HT-29 (cell line): ENCODE measurements at places on chromosomes 12 and 14. TPM values are rescaled to one million over a fixed set of nuclear protein-coding genes. Genes with fewer than 3 reads are reported as not detected.

The FLRT2 gene
- total RNA-seq, result not detected in 2 replicates

The ASCL4 gene
- not detected in 2 replicates for total RNA-seq

The ESRRB gene
- not detected in 2 replicates for total RNA-seq

The HRK gene
- not detected in 2 replicates for total RNA-seq

The SLCO1B1 gene
- 0.21 and 0.36 TPM in 2 replicates for total RNA-seq

The GLI1 gene
- 2.0 and 4.2 TPM in 2 replicates for total RNA-seq

The BATF gene
- total RNA-seq, result 1.0 and 1.3 TPM in 2 replicates

The DDIT3 gene
- total RNA-seq, result 26.9 and 39.0 TPM in 2 replicates

The MGST1 gene
- total RNA-seq, result 48.4 and 49.4 TPM in 2 replicates

The ALX1 gene
- total RNA-seq, result not detected in 2 replicates

- DNase-seq, result peak; percentile 53
These were observed 588.2 kb downstream of the NRXN3 start for GRCh38 chr14:78758333-78758732.

- DNase-seq, result peak; percentile 18
These were observed 1.4 kb upstream of the PHC1 start for GRCh38 chr12:8912914-8913313.

DNA sequence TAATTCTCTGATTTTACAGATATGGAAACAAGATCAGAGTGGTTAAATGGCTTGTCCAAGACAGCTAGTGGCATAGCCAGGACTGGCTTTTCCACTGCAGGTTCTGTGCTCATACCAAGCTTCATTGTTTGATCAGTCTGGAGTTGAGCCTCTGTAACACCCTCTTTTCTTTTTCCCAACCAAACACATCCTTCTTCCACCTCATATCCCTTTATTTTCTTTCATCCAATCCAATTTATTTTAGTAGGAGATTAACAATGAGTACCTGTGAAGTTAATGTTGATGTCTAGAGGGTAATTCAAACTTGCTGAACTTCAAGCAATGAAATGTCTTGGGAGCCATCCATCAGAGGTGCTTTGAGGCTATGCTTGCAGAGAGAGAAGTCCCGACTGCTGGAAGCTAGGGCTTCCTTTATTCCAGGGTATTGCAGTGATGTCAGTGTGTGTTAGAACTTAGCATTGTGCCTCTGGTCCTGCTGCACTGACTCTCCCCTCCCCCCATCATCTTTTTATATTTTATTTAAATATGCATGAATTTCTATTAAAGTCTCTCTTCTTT, 452.1 kb upstream of the PDE3A start:
- DNase-seq, result no peak

DNA sequence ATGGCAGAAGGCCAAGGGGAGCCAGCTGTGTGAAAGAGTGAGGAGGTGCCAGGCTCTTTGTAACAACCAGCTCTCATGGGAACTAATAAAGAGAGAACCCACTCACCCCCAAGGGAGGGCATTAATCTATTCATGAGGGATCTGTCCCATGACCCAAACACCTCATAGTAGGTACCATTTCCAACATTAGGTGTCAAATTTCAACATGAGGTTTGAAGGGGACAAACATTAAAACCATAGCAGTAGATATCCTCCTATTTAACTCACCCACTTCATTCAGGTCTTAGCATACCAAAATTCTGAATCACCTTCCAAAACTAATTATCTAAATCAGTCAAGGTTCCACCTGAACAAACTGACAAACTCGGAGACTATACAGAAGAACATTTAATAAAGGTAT, 75.3 kb downstream of the PPFIA2 start:
- DNase-seq, result no peak

DNA sequence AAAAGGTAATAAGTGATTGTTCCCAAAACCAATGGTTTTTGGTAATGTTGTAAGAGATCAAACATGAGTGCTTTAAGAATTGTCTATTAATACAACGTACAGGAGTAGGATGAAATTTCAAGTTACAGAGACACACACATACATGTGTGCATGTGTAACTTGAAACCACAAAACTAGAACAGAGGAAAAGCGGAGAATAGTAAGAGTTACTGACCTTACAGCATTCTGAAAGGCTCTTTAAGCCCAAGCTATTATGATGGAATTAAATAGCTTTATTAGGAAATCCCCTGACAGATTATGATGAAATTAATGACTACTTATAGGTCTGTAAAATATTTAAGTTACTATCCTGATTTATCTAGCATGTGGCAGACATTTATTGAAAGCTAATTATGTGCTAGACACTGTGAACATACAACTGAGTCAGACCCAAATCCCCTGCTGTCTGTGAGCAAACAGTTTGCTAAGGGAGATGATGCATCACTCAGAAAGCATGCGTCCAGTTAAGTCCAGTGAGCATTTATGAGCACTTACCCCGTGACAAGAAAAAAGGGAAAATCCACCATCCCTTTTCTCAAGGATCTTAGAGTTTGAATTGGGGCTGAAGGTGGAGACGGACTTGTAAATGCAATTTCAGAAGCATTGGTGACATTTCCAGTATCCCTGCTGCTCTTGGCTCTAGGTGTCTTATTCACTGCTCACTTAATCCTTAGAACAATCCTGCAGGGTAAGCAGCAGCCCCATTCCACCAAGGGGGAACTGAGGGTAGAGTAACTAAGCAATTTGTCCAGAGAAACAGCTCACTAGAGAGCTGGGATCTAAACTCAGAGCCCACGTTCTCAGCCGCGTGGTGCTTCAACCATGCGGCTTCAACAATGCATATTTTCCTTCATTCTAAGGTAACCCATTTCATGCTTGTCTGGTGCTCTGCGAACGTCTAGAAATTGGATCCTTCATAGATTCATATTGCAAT, 117.4 kb downstream of the EML1 start:
- no peak for DNase-seq

- no peak for DNase-seq
These were observed 518.5 kb downstream of the SOX5 start for GRCh38 chr12:23431006-23431405.

DNA sequence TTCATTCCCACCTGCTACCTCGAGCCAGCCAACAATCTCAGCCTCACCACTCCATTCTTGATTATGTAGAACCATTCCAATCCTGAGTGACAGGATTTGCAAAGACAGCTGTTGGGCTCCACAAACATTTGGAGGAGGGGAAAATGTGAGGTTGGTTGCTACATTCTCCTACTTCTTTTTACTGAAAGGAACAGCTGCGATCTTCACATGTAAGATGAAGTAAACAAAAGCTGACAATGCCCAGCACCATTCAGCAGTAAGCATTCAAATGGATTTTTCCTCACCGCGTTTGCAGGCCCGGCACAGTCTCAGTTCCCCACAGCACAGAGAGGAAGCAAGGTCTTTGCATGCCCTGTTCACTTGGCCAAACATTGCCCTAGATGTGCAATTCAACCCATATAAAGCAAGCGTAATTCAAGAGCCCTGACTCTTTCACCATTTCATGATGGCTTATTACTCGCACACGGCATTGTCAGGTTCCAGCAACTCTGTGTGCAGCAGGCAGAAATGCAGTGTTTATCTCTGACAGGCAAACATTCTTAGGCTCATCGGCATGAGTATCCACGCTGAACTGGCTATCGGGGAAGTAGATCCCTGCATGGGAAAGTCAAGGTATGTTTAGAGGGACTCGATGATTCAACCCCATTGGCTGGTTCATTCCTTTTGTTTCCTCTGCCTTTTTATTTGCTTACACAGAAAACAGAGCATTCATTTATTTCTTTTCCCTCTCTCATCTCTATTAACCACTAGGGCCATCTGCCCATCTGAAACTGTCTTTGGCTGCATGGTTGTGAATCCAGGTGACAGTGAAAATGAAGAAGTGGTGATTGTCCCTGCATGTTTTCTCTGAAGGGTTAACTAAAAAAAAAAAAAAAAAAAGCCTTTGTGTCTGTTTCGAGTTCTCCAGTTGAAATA, 236.1 kb upstream of the PLEKHG7 start:
- no peak for DNase-seq

DNA sequence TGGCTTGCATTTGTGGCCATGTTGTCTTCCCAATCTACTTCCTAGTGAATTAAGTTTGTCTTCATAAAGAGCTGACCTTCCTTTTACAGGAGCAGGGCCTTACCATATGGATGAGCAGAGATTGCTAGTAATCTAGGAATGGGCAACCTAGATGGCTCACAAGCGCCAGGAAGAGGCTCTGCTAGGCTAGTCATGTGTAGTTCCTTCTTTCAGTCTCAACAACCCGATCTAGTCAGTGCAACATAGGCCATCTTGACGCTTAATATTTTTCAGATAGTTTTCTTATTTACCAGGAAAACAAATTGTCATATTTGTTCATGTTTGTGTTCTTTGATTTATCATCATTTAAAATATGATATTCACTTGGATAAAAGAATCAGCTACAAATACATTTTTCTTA, 48.2 kb upstream of the TPH2 start:
- DNase-seq, result no peak

- DNase-seq, result peak; percentile 61
These were observed 157.4 kb upstream of the PRMT8 start for GRCh38 chr12:3333583-3333982.

DNA sequence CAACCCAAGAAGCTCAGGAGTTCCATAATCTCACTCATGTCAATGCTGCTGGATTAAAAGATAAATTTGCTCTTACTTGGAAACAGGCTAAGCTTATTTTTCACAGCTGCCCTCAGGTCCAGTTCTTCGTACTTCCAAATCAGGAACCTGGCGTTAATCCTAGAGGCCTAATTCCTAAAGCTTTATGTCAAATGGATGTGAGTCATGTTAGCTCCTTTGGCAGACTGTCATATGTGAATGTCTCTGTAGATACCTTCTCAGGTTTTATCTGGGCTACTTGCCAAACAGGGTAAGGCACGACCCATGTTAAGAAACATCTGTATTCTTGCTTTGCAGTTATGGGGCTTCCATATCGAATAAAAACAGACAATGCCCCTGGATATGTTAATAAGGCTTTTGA, 504.6 kb downstream of the ALG10 start:
- no peak for DNase-seq

DNA sequence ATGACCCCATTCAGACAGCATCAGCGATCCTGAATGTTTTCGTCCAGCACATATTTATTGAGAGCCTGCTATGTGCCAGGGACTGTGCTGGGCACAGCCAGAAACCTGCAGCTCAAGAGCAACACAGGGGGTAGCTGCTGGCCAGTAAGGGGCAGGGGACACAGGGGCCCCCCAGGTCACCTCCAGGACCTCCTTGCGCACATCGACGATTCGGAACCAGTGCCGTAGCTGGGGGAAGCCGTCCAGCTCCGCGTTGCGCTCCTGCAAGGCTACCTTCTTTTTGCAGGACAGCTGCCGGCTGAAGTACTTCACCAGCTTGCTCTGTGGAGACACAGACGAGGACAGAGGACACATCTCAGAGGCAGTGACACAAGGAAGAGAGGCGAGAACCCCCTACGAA, 108.7 kb downstream of the KSR2 start:
- no peak for DNase-seq

GRCh38 chr14:87877877-87878276, 115.1 kb downstream of the GALC start:
- DNase-seq, result no peak

DNA sequence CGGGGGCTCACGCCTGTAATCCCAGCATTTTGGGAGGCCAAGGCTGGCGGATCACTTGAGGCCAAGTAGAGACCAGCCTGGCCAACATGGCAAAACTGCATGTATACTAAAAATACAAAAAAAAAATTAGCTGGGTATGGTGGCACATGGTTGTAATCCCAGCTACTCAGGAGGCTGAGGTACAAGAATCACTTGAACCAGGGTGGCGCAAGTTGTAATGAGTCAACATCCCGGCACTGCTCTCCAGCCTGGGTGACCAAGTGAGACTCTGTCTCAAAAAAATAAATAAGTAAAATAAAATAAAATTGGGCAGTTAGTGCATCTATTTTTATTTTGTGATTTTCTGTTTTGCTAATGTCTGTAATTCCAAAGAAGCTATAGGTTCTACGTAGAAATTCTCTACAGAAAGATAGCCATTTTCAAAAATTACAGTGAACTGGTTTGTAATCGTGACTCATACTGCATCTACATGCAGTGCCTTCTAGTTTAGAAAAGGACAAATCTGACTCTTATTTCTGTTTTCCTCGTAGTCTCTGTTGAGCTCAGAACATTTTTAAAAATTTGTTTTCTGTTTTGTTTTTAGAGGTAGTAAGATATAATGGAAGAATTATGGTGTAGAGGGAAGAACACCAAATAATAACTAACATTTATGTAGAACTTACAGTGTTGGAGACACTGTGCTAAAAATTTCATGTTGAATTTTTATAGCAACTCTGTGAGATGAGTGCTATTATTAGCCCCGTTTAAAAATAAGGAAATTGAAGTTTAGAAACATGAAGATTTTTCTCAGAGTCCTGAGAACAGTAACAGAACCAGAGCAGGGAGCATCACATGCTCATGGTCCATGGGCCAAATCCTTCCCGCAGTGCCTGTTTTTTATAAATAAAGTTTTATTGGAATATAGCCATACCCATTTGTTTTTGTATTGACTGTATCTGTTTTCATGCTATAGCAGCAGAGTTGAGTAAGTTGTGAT, 201.2 kb downstream of the SYNE2 start:
- no peak for DNase-seq

DNA sequence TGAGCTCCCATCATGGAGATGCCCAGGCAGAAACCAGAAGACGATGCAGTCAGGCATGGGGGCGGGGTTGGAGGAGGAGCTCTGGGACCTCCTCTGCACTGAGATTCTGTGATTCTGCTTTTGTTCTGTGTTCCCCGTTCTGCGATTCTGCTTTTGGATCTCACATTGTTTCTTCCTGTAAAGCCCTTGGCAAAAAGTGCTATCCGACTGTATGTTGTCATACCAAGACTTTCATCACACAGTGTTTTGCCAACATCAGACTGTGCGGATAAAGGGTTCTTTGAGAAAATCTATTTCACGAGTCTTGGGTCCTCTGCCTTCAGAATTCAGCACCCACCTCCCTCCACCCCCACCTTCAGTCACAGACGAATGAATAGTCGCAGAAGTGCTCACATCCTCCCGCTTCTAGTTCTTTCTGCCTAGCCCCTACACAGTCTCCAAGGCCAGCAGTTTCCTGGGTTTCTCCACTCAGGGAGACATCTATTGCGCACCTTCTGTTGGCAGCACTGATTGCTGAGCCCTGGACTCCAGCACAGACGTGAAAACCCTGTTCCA, 24.7 kb upstream of the PWP1 start:
- no peak for DNase-seq

- no peak for DNase-seq
These were observed 51.5 kb upstream of the RASSF3 start for GRCh38 chr12:64558754-64559153.

DNA sequence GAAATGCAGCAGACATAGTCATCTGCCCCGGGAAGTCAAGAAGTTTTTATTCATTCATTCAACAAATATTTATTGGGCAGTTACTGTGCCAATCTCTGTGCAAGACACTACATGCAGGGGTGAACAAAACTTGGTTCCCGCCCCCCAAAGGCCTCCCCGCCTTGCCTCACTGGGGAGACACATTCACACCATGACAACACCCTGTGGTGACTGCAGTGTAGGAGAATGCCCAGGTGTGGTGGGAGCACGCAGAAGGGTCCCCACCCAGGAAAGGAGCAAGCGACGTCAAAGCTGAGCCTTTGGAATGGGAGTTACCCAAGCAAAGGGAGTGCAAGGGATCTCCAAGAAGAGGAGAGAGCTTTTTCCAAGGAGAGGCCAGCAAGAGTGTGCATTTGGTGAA, 1.6 kb upstream of the AQP6 start:
- DNase-seq, result no peak
